ENCODE measurements at places on chromosomes 11 and 22. TPM values are rescaled to one million over a fixed set of nuclear protein-coding genes. Genes with fewer than 3 reads are reported as not detected.

GRCh38 chr11:130636722-130637464 lies 188.4 kb downstream of the ADAMTS15 start:
- DNase-seq = peak; percentile 95

GRCh38 chr11:60195923-60196368 lies 13.1 kb upstream of the MS4A6A start:
- DNase-seq = no peak

MN1 gene
- polyA plus RNA-seq = 2.4 TPM

LRRC74B gene
- polyA plus RNA-seq = 0.04 TPM

DEUP1 gene
- not detected for polyA plus RNA-seq

DNA sequence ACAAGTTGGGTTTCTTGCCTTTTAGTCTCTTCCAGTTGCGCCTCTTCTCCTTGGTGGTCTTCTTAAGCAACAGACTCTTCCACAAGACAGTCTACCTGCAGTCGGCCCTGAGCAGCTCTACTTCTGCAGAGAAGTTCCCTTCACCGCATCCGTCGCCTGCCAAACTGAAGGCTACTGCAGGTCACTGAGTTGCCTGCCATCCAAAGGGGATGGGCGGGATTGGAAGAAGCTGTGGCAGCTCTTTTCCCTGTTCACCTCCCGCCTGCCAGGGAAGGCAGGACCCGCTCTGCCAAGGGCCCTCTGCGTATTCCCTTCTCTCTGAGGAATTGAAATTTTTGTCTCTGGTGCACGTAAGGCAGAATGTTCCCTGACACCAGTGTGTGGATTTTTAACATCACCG lies 9.2 kb upstream of the STT3A start:
- no peak for DNase-seq

GRCh38 chr22:17954860-17955587 lies 69.3 kb downstream of the MICAL3 start:
- no peak for DNase-seq

PIWIL4 gene
- polyA plus RNA-seq = 0.29 TPM

GRCh38 chr11:46309814-46310259 lies 32.4 kb downstream of the CREB3L1 start:
- DNase-seq = no peak

ARHGAP8 gene
- polyA plus RNA-seq = 1.2 TPM

GRCh38 chr11:84420271-84420670 lies 1134.1 kb upstream of the CCDC90B start:
- DNase-seq = no peak

GRCh38 chr11:99020352-99021225 lies at the start of gene CNTN5:
Gene CNTN5, plus strand, starts transcription at chr11:99020949.
- peak; percentile 0 for DNase-seq

RBFOX2 gene
- 30.3 TPM for polyA plus RNA-seq

GRCh38 chr11:99968336-99968735 lies 718.8 kb upstream of the ARHGAP42 start:
- DNase-seq = no peak

MEI1 gene
- polyA plus RNA-seq = not detected

PANX2 gene
- 4.3 TPM for polyA plus RNA-seq

GRCh38 chr22:24969560-24970301 lies 17.2 kb downstream of the KIAA1671 start:
- no peak for DNase-seq

DNA sequence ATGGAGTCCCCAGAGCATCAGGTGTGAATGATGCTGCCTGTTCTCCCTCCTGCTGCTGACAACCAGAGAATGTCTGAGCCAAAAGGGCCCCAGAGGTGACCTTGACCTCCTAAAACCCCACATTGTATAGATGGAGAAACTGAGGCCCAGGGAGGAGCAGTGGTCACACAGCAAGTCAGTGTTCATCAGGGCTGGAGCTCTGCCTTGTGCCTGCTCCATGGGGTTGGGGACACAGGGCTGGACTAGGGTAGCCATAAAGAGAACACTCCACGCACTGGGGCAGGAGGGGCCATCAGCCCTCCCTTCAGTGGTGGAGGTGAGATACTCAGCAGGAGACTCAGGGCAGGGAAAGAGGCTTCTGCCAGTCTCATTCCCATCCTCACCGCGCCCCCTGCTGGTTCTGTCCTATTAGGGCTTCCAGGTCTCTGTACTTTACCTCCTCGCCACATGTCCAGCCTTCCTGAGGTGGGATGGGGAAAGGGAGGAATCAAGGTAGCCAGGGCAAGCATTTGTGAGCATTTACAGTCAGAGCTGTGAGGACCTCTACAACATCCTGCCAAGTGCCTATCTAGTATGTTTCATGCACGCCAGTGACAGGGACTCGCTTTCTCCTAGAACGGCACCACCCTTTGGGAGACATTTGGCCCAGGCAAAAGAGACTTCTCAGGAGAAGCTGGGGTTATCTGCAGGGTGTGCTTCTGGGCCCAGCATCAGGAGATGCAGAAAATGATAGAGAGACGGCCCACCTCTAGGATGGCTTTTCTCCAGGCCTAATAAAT lies 43.2 kb downstream of the NEU3 start:
- DNase-seq = peak; percentile 71

DNA sequence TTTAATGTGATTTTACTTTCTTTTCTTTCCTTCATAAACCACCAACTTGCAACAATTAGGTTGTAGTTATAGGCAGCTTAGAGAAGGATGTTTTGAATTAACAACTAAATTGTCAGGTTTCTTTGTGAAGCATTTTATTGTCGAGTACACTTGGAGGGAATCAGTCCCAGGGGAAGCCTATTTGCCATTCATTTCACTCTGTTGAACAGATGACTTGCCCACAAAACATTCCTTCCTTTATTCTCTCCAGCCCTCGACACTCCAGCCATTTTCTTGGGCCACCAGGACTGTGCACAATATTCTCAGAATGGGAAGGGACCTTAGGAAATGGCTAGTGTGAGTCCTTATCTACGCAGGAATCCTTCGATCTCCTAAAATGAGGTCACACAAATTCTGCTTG lies 620.6 kb downstream of the SOX6 start:
- DNase-seq = no peak

GRCh38 chr11:134333946-134334345 lies 2.2 kb downstream of the GLB1L2 start:
- DNase-seq = no peak

- no peak for DNase-seq
Measured at GRCh38 chr11:45754261-45754709, 50.7 kb upstream of the SLC35C1 start.

- no peak for DNase-seq
Measured at GRCh38 chr11:203056-203944, 3.9 kb downstream of the BET1L start.

GRCh38 chr11:111221208-111221607 lies 24.3 kb upstream of the POU2AF2 start:
- DNase-seq = no peak

DNA sequence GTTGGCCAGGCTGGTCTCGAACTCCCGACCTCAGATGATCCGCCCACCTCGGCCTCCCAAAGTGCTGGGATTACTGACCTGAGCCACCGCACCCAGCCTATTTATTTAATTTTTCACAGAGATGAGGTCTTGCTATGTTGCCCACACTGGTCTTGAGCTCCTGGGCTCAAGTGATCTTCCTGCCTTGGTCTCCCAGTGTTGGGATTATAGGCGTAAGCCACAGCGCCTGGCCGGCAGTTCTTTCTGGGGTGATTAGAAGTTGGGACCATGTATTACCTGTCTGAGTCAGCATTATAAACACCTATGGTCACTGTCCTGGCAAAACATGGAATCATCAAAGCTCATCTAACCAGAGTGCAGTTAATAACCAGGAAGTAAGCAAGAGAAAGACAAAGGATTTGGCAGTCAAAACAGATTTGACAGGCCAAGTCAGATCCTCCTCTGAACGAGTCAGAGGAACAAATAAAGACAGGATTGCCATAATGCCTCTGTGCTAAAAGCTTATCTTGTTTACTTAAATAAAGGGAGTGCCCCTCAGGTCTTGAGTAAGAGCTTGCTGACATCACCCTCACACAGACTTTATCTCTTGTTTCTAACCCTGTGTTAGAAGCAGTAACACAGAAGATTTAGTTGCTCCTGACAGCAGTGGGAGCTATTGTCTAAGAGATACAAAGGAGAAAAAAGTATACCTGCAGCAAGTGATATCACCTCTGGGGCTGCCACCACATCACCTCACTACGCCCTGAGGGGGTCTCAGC lies 3.7 kb downstream of the SERPIND1 start:
- peak; percentile 85 for DNase-seq

SLC37A2 gene
- 0.14 TPM for polyA plus RNA-seq

IL17REL gene
- 0.06 TPM for polyA plus RNA-seq

DNA sequence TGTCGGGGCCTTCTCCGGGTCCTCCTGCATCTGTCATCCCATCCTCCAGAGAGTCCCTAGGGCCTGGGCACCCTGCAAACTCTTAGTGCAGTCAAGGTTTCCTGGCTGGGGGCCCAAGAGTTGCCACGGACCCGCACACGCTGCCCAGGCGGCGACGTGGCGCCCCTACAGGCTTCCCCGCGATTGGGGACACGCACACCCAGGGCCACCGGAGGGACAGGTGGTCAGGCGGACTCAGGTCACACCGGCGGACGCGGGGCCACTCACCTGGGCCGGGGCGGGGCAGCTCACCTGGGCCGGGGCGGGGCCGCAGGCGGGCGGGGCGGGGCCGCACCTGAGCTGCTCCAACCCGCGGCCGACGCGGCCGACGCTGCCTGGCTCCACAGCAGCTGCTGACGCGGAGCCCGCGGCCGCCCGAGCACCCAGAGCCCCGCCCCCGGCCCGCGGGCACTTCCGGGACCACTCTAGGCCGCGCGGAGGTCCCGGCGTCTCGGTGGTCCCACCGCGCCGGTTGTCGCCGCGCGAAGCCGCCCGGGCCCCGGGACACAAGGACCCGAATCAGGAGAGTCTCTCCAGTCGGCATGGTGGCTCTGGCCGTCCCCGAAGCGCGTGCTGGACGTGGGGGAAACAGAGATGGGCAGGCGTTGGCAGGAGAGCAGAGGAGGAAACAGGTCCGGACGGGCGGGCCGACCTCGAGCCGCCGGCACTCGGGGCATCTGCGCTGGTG lies at the start of gene ZNF70:
ZNF70 (minus strand) TSS at position 399 of the 727 bp plus-strand sequence. CDS start 5,972 bp downstream, outside the sequence.
- peak; percentile 59 for DNase-seq

GRCh38 chr11:6817694-6818093 lies 18.2 kb upstream of the OR6A2 start:
- DNase-seq = no peak

- DNase-seq = no peak
Measured at GRCh38 chr22:28779833-28780232, 7.3 kb downstream of the CCDC117 start.

MS4A6E gene
- not detected for polyA plus RNA-seq

FGF19 gene
- polyA plus RNA-seq = not detected
